Astrocyte of the spinal cord (primary cell): ENCODE measurements at places on chromosomes 7 and 10.
A peak's percentile ranks its signal among the peaks of the same experiment; 100 is the strongest.

DNA sequence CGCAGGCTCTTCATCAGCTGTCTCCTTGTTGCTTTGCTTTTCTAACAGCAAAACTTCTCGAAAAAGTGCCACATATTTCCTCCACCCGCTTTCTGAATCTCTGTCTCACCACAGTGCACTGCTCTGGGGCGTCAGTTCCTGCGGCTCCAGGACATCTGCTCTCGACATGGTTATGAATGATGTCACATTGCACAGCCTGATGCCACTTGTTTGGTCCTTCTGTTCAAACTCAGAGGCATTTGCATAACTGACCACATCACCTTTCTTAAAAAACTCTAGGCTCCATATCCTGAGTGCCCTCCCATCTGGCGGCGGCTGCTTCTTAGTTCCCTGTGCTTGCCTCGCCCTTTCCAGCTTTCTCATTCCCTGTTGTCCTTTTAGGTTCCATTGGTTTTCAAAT, 469.3 kb upstream of the COBL start:
- no peak for DNase-seq

- peak; percentile 7 for DNase-seq
Measured at GRCh38 chr10:98608411-98608810, 161.7 kb upstream of the HPS1 start.

DNA sequence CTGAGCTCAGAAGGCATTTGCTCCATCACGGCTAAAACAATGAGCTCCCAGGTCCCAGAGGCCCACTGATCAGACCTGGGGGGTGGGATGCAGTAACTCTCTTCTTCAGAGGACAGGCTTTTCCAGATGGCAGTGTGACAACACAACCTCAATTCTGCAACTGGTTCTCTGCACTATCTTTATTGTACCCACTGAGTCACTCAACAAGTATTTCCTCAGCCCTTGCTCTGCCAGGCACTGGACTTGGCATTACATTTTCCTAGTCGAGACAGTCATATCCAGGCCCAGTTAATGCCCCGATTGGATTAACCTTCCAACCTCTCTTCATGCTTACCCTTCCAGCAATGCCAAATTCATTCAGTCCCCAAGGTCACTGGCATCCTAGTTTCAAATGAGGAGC, 72.6 kb downstream of the JAZF1 start:
- DNase-seq: no peak

- no peak for DNase-seq
Measured at GRCh38 chr7:88314061-88314491, 7.4 kb upstream of the STEAP4 start.
